Foreskin fibroblast (primary cell): ENCODE measurements at places on chromosomes 16 and 17.
A peak's percentile ranks its signal among the peaks of the same experiment; 100 is the strongest.

- no peak for DNase-seq
These were observed 15.6 kb downstream of the PMP22 start for GRCh38 chr17:15249487-15249886.

- no peak for DNase-seq
These were observed 5.2 kb downstream of the EVI2B start for GRCh38 chr17:31308372-31309334.

GRCh38 chr17:57902800-57903759 is 52.1 kb downstream of the CUEDC1 start:
- peak; percentile 82 for DNase-seq

- DNase-seq = peak; percentile 72
These were observed 2.0 kb upstream of the CAVIN1 start for GRCh38 chr17:42424991-42425610.

GRCh38 chr17:60391471-60392041 is 377 bp downstream of the USP32 start:
- no peak for DNase-seq

GRCh38 chr16:68128577-68129305 is 43.6 kb downstream of the NFATC3 start:
- DNase-seq = peak; percentile 6

DNA sequence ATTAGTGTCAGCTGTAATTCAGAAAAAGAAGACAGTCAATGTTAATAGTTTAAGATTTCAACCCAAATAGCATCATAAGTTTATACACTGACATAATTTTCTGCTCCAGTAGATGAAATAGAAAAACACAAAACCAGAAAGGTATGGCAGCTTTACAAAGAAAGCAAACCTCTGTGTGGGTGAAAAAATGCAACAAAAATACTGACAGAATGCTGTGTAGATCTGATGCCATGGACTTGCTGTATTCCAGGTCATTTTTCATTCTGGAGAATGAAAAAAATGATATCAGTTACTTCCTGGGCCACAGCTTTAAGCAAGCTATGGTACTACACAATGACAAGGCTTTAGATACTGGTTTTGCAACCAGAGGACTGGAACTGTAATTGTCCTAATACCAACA is 116.0 kb downstream of the MAP2K4 start:
- no peak for DNase-seq

DNA sequence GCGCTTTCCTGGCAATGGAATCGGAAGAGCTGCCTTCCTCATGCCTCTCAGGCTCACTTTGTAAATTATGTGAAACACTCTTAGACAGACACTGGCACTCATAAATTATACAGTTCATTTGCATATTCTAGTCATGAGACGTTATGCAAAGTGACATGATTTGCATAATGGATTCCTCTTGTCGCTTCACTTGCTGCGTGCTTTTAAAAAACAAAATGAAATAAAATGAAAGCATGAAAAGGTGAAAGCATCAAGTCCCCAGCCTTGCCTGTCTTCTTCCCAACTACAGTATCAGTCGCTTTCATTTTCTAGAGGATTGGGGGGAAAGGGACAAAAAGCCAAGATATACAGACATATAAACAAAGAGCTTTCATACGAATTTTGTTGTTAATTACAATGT is 252.8 kb upstream of the PMFBP1 start:
- no peak for DNase-seq

DNA sequence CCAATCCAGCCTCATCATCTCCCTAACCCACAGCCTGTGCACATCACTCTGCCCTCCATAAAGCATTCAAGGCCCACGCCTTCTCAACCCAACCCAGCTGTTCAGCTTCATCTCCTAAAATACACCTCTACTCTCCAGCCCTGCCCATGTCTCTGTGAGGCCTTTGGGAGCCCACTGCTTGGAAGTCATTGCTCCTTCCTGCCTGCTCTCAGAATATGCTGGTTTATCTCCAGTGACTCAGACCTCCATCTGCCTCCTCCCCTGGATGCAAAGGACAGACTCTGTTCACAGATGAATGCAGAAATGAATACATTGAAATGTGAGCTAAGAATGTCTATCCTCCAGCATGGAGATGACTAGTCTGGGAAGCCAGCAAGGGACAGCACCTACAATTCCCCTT is 19.0 kb downstream of the KCNG4 start:
- peak; percentile 60 for DNase-seq

- no peak for DNase-seq
These were observed 114.6 kb downstream of the ZNF18 start for GRCh38 chr17:11882716-11883115.

DNA sequence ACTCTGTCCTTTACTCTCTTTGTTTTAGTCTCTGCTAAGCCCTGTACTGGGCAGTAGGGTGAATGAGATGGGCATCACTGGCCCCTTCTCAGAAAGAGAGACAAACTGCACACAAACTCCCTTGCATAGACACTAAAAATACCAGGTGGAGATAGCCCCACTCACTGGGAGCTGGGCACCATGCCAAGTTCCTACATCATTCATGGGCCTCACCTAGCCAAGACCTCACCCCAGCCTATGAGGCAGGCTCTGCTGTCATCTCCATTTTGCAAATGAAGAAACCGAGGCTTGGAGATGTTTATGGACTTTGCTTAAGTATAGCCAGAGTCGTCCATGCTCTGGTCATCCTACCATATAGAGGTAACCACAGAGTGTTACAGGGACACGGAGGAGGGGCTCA is 499.8 kb upstream of the CDH11 start:
- DNase-seq = no peak

DNA sequence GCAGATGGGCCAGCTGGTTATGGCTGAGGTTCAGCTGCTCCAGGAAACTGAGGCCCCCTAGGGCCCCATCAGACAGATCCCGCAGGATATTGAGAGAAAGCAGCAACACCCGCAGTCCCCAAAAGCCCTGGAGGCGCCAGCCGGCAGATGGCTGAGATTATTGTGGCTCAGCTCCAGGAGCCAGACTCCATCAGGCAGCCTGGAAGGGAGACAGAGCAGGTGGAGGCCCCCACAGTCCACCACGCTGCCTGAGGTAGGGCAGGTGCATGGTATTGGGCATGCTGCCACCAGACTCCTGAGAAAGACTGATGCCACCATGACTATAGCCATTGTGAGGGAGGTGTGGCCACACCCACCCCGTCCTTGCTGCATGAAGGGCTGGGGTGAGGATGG is 9.5 kb upstream of the TMEM101 start:
- no peak for DNase-seq

DNA sequence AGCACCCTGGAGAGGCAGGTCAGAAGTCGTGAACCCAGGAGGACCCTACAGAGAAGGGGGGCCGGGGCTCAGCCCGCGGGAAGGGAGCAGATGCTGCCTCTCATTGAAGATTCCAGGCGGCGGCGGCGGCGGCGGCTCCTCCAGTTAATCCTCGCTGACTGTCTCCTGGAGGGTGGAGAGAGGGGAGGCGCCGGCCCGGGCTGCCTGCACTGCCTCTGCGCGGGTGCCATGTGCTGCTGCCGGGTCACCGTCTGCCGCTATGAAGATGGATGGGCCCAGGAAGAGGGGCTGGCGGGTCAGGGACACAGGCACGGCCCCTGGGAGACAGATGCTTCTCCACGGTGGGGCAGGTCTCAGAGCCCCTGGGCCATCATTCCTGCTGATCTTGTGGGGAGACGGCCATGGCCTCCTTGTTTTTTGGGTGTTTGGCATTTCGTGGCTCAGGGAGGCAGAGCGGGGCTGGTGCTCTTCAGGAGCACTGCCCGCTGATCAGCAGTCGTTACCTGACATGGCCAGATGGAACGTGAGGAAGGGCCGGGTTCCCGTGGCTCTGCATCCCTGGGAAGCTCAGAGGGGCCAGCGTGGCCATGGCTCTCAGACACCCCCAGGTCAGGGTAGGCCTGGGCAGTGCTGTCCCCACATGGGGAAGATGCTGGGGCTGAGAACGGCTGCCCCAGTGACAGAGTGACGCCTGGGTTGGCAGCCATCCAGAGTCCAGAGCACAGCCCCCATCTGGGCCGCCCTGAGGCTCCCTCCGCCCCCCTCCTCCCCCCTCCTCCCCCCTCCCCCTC is 36.1 kb downstream of the GINS2 start:
- DNase-seq = peak; percentile 53

DNA sequence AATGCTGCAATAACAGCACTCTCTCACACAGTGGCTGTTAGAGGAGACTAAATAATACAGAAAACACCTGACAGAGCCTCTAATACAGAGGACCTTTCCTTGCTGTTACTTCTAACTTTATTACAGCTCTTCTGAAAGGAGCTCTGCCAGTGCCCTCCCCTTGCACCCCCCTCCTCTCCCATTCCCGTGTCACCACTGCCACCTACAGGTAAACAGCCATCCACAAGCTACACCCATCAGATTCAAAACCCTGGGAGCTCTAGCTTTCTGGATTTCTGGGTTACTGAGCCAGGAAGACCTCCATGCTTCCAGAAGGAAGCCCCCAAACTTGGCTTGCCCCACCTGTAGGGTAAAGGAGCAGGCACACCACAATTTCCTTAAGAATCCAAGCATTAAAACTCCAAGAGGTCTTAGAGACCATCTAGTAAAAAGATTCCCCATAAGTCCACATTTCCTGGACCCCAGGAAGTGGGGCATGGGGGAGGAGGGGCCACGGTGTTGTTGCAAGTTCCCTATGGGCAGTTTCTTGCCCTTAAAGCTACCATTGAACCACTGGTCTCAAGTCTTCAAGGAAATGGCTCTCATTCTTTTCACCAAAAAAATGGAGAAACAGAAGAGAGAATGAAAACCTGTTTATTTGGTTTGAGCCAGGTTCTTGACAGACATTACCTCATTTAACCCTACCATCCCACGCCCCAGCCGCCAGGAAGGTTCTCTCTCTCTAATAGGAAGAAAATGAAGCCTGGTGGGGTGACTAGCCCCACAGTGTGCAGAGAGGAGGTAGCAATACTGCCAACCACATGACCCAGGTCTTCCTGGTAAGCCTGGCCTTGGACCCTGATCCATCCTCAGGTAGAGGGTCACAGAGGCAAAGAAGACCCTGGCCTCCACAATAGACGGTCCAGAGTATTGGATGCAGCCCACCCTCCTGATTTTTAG is 52.8 kb downstream of the TOM1L2 start:
- DNase-seq = peak; percentile 90

DNA sequence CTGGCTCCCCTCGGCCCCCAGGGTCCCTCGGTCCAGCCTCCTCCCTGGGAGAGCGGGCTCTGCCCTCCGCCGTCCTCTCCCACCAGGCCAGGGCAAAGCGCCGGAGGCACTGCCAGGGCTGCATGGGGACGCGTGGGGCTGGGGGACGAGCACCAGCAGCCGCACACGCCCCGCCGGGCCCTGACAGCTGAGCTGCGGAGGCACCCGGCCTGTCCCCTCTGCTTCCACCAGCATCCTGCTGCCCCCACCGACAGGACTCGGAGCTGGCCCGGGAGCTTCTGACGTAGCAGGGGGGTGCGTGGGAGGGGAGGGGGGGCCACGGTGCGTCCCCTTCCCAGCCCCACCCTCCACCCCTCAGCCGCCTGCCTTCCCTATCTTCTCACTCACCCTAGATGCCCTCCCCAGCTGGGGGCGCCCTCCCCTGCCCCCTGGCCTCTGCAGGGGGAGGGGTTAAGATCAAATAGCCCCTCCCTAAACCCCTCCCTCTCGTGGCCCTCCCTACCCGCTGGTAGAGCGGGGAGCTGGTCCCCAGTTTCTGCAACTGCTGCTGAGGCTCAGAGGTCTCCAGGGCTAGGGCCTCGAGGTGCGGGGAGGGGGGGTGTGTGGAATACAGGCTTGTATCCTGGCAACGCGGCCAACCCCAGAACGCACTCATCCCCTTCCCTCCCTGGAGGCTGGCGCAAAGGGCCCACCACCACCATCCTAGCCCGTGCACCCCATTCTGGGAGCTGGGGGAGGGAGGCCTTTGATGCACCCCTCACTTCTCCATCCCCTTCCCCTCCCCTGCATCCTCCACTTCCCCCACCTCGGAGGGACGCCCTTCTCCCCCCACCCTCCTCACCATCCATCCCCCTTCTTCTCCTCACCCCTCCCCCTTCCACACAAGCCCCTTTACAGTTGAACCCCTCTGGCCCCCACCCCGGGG is 1.0 kb downstream of the SRCIN1 start:
- DNase-seq = no peak

DNA sequence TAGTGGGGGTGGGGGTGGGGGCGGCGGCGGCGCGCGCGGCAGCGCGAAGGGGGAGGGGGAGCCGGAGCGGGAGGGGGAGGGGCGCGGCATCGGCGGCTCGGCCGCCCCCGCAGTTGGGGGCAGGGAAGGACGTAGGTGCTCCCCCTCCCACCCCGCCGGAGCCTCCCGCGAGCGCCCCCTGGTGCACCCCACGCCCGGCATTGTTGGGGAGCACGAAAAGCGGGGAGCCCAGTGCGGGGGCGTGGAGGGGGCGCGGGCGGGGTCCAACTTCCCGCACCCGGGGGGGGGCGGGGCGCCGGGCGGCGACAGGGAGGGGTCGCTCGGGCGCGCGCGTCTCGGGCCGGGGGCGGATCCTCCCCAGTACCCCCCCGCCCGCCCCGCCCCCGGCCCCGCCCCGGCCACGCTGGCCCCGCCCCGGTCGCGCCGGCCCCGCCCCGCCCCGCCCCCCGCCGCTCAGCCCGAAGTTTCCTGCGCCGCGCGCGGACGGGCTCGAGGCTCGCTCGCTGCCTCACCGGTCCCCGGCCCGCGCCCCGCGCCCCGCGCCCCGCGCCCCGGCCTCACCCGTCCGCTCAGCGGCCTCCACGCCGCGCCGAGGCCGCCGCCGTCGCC is at the start of gene CACNA1H:
Gene CACNA1H, plus strand, starts transcription at position 456 of the 609 bp plus-strand sequence. CDS start 632 bp downstream, outside the sequence.
- DNase-seq = no peak

DNA sequence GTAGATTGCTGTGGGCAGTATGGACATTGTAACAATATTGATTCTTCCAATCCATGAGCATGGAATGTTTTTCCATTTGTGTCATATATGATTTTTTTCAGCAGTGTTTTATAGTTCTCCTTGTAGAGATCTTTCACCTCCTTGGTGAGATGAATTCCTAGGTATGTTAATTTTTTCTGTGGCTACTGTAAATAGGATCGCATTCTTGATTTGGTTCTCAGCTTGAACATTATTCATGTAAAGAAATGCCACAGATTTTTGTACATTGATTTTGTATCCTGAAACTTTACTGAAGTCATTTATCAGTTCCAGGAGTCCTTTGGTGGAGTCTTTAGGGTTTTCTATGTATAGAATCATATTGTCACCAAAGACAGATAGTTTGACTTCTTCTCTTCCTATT is 19.7 kb upstream of the CDR2 start:
- no peak for DNase-seq

DNA sequence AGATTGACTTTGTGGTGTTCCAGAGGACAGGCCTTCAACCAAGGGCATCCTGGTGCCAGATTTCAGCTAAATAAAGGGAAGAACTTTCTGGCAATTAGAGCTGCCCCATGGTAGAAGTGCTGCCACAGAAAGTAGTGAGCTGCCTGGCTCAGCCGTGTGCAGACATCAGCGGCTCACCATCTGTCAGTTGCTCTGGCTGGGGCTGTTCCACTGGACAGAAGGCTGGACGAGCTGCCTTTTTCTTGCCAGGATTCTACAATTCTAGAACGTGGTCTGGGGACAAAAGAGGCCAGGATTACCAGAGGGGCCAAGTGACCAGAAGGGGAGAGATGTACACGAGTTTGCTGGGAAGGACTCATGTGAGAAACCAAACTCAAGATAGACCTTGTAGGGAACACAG is 107.0 kb upstream of the RPL38 start:
- DNase-seq = no peak

- no peak for DNase-seq
These were observed 104.4 kb downstream of the IRX5 start for GRCh38 chr16:55035029-55035428.

GRCh38 chr16:57899771-57900661 is 70.9 kb downstream of the CNGB1 start:
- peak; percentile 85 for DNase-seq
